ENCODE measurements at places on chromosomes 4 and X. TPM values are rescaled to one million over a fixed set of nuclear protein-coding genes. Genes with fewer than 3 reads are reported as not detected.
A peak's percentile ranks its signal among the peaks of the same experiment; 100 is the strongest.

- no peak for DNase-seq
Measured at GRCh38 chrX:143296521-143296920, 220.8 kb downstream of the SPANXN3 start.

GRCh38 chr4:102263024-102263787 lies 82.1 kb downstream of the SLC39A8 start:
- DNase-seq = peak; percentile 42

DNA sequence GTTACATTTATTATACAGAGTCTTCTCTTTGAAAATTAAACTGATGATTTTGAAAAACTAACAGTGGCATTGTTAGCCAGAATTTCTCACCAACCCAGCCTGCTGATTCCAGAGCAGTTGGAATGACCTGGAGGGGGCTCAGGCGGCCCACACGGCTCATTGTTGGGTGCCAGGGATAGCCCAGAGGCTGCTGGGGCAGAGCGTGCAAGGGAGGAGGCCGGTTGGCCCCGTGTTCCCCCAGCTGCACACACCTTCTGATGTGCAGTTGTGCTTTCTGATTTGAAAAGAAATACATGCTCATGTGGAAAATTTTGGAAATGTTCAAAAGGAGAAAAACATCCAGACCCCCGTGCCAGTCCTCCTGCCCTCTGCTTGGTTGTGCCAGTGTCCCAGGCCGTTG lies 20.6 kb downstream of the WFS1 start:
- DNase-seq = no peak

Gene SPANXA2
- not detected for polyA plus RNA-seq

DNA sequence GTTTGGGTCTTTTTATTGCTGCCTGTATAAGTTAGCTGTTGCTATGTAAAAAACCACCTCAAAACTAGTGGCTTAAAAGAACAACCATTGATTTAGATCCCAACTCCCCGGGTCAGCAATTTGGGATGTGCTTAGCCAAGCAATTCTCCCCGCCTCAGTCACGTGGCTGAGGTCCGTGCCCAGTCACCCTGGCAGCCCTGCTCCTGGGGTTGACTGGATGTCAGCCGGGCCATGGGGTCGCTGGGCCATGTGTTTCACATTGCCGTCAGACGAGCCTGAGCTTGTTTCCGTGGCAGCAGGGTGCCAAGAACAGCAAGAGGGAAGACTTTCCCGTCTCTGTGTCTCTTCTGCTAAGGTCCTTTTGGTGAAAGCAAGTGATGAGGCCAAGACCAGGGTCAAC lies 345.7 kb upstream of the FAT1 start:
- no peak for DNase-seq

GRCh38 chr4:47160095-47160494 lies 128.7 kb downstream of the GABRB1 start:
- no peak for DNase-seq

DNA sequence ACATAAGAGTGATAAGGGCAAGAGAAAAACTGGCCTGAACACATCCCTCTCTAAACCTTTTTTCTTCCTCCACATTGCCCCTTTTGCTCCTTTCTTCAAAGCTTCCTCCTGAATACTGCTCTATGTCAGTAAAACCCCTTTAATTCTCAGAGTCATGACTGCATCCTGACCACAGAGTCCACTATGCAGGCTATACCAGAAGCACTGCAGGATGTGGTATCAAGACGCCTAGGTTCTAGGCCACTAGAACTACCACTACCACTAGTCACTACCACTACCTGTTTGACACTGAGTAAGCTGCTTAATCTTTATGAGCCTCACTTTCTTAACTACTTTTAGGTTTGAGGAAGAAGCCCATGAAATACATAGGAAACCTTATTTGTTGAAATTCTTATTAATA lies 38.7 kb downstream of the ARHGEF9 start:
- no peak for DNase-seq

DNA sequence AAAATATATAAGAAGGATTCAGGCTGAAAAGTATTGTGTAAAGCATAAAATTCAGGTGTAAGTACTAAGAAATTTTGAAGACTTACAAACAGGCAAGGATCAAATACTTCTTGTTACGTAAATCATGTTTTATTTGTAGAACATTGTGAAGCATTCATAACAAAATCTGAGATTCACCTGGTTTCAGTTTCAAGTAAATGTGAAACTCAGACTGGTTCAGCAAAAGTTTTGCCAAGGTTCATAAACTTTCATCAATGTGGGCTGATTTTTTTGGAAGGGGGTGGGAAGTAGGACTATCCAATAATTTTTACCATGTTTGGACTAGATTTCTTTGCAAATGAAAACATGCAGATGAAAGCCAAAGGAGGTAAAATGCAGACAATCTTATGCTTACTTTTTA lies 527.7 kb downstream of the ANKRD50 start:
- DNase-seq = no peak

DNA sequence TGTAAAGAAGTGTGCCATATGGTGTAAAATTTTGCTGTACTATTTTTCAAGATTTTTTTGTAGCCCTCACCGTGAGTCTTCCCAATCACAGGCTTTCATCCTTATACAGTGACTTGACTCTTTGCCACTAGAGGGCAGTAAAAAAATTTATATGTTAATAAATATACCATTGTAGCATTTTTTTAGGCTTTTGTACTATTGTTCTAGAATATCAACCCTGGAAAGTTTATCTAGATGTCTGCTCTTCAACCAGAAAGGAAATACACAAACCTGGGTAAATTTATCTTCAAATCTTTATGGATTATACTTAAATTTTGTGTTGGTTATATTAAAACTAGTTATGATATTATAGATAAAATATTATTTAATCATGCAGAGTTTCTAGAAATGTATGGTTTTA lies 235.3 kb downstream of the TENM3 start:
- peak; percentile 40 for DNase-seq

DNA sequence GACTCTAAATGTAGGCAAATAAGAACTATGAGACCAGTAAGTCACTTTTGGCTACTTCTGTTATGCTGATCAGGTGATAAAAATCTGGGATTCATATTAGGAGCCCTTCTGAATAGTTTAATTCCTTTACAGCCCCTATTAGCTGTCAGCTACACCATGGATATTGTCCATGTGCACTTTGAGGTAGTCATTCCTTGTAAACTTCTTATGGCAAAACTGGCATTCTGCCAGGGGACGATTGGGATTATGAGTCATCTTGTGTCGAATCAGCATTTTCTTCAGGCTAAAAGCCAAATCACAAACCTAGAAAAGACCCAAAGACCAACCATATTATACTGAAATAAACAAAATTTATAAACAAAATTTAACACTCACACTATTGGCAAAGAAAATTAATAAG lies 227.6 kb downstream of the PRDM5 start:
- DNase-seq = no peak

GRCh38 chrX:18390941-18391538 lies 34.4 kb upstream of the CDKL5 start:
- DNase-seq = peak; percentile 48

- no peak for DNase-seq
Measured at GRCh38 chrX:14676431-14676830, 147.1 kb downstream of the GLRA2 start.

Gene PAGE4
- polyA plus RNA-seq = 0.30 TPM

GRCh38 chrX:134692233-134692632 lies 34.0 kb upstream of the PLAC1 start:
- DNase-seq = no peak

Gene GLA
- polyA plus RNA-seq = 39.4 TPM

DNA sequence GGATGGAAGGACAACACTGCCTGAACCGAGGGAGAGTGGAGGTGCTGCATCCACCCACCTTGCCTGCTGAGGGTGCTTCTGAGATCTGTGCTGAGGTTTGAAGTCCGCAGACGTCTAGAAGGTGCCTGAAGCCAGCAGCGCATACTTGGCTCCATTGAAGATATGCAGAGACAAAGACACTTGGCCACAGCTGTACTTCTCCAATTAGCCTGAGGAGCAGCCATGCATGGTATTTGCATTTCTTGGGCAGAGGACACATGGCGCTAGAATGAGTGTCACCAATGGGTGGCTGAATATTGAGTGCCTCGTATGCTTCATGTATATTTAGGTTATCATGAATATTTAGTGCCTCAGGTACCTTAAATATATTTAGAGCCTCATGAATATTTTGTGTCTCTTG lies 128.7 kb upstream of the ATP6AP2 start:
- no peak for DNase-seq

DNA sequence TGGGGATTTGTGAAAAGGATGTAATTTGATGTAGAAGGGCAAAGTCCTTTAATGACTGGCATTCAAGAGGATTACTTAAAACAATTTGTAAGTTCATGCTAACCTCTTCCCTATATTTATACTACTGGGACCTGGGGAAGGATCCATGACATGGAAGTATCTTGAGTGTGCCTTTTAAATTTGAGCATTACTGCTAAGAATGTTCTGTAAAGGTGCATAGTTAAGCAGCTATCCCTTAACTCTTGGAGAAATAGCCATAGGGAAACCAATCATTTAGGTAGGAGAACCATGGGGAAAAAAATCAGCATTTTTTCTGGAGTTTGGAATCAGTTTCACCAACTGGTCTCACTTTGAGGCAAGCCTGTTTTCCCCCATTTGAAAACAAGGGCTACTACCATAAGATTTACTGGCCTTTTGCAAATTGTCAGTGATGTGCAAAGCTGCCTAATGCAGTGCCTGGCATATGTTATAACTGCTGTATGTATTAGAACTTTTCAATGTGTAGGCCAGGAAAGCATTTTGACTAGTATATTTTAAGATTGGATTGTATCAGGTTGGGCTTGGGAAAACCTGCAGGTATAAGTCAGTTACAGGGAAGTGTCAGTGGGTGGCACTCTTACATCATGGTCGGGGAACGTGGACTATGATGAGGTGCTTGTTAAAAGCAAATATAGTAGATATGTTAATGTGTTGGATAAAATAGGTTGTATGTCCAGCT lies 72.1 kb downstream of the PRSS12 start:
- DNase-seq = peak; percentile 48

DNA sequence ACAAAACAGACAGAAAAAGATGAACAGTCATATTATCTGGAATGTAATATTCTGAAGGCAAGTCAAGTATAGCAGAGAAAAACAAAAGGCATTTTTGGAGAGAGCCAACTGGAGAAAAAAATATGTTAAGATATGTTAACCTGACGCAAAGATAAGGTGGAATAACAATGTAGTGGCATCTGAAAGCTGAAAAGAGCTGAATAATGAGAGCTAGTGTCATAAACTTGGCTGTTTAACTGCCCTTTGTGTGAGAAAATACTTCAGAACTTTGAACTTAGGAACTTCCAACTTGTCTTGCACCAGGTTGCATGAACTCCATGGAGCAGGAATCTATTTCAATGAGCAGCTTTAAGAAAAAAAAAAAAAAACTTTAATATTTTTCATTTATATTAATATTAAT lies 32.9 kb downstream of the RAB33A start:
- DNase-seq = no peak

GRCh38 chrX:128698573-128699181 lies 646.5 kb upstream of the ACTRT1 start:
- DNase-seq = no peak

GRCh38 chr4:173443121-173443520 lies 44.2 kb upstream of the SCRG1 start:
- DNase-seq = no peak

GRCh38 chr4:15740764-15741404 lies 37.2 kb upstream of the CD38 start:
- DNase-seq = no peak

DNA sequence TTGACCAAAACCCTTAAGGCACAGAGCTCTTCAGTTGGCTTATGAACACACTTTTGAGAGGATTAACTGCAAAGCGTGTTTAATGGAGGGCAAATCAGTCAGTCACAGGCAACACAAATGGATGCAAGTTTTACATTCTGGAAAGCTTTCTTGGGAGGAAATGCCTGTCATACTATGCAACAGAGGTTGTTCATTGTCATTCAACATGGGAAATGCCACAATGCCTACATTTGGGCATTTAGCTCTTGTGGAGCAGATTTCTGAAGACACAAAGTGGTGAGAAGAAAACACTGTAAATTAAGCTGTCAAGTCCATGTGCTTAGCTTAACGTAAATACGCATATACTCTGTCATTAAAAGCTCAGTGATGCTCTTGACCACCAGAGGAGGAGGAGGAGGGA lies 41.1 kb downstream of the CBLL2 start:
- DNase-seq = no peak

- no peak for DNase-seq
Measured at GRCh38 chrX:155028129-155028528, 1.5 kb downstream of the FUNDC2 start.

DNA sequence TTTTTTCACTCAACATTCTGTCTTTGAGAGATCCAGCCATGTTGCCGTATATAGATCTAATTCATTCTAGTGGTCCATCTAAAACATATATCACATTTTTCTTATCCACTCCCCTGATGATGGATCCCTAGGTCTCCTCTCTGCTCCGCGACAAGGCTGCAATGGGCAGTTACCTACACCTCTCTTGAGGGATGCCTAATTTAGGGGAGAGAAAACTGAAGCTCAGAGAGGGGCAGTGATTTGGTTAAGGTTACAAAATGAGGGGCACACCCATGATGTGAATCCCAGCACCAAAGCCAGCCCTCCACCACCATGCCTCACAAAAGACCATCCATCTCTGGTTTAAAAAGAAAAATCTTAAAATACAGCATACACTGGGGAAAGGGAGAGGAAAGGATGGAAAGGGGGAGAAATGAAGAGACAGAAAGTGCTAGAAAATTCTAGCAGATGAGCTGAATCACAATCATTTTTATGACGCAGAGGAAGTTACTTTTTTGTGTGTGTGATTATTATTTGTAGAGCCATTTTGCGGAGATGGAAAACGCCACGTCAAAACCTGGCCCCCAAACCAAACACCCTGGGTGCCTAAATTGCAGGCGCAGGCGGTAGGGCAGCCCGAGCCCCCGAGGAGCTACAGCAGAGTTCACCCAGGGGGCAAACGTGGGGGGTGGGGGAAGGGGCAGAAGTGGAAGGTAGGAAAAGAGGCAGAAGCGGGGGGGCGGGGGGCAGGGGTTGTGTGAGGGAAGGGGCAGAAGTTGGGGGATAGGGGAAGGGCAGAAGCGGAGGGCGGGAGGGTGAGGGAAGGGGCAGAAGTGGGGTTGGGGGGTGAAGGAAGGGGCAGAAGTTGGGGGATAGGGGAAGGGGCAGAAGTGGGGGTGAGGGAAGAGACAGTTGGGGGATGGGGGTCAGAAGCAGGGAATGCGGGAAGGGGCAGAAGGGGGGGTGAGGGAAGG lies 1.3 kb upstream of the TSPYL2 start:
- DNase-seq = no peak
